Activated CD4-positive, alpha-beta T cell treated with anti-CD3 and anti-CD28 coated beads, Interleukin-2, amount 10 ng/mL, durations not matched to agents 7 days and 5 days (primary cell): ENCODE measurements at places on chromosomes 4 and X.

GRCh38 chr4:136025540-136025939 lies 1506.8 kb downstream of the PCDH18 start:
- DNase-seq: no peak

GRCh38 chr4:4923201-4923600 lies 63.7 kb downstream of the MSX1 start:
- no peak for DNase-seq

- DNase-seq: no peak
These were observed 8.4 kb downstream of the ZNF280C start for GRCh38 chrX:130260316-130260715.

DNA sequence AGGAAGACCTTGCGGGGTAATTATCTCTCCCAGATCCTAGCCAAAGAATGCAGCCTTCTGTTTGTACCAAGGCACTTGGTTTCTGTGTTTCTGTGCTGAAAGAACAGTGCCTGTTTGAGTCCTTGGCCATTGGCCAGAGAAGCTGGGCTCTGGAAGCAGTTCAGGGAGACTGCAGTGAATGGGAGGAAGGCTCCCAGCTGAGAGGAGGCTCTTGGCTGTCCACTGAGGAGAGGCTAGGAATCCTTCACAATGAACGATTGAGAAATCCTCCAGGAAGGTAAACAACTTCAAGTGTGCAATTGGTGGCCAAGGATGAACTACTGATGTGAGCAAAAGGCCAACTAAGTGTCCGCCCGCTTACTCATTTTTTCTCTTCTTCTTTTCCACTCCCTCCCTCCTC lies 61.3 kb downstream of the HS3ST1 start:
- no peak for DNase-seq

DNA sequence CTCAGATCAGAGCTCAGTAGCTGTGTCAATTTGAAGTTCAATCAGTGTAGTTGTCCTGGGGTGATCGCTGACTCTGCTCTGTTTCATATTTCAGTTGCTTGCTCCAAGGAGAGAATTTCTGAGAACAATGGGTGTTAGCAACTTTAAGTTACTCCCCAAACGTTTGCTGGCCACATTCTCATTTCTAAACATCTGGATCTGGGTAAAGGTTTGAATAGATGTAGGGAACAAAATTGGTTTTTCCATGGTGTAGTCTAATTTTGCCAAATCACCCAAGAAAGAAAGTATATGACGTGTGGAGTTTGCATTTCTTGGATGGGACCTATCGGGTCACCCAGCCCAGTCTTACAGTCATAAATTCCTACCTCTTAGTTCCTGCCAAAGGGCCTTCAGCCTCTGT lies 103.7 kb downstream of the AKAP4 start:
- DNase-seq: no peak

GRCh38 chr4:76897536-76898384 lies at the start of gene SOWAHB:
Gene SOWAHB, minus strand, starts transcription at chr4:76898144. Its CDS starts 295 bp downstream, at chr4:76897849.
- DNase-seq: peak; percentile 22

GRCh38 chr4:1512738-1513660 lies 106.8 kb upstream of the NKX1-1 start:
- DNase-seq: peak; percentile 23

- no peak for DNase-seq
These were observed 1.4 kb upstream of the SERPINA7 start for GRCh38 chrX:106039920-106040319.

GRCh38 chr4:35939751-35940150 lies 304.6 kb downstream of the ARAP2 start:
- no peak for DNase-seq

DNA sequence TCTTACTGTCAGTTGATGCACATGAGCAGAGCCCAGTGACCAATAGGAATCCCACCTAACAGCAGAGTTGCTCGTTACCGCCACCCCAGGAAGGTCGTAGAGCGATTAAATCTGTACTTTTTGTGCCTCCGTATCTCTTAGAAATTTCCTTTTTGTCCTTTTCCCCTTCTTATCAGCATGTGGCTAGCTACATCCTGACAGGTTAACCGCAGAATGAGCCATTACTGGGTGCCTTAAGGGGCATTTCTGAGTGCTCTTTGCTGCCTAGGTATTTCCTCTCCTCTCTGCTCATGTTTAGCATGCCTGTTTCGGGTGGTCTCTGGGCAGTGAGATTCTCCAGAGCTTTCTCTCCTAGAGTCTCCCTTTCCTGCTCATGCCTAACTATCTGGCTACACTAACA lies 530.5 kb downstream of the FAM133A start:
- DNase-seq: no peak

GRCh38 chr4:188534917-188535316 lies 395.7 kb downstream of the TRIML1 start:
- DNase-seq: no peak

- DNase-seq: no peak
These were observed 44.2 kb downstream of the JADE1 start for GRCh38 chr4:128853741-128854140.

DNA sequence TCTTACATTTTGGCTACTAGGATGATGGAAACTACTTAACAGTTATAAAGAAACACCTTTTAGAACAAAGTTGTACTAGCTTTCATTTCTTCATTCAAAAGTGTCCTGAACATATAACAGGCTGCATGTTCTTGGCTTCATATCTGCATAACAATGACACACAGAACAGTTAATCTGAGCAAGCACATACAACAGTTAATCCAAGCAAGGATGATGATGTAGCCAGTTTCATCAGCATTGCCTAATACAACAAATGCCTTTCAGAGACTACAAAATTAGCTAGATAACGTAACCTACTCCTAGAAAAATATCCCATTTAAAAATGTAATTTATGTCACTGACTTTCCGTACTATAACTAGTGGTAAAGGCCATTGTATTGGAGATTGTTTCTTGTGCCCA lies 182.1 kb downstream of the SCFD2 start:
- no peak for DNase-seq

GRCh38 chr4:2269618-2270163 lies 7.8 kb upstream of the MXD4 start:
- DNase-seq: no peak

GRCh38 chr4:1462009-1462767 lies 55.9 kb upstream of the NKX1-1 start:
- no peak for DNase-seq

GRCh38 chr4:94490437-94490836 lies 38.7 kb downstream of the PDLIM5 start:
- no peak for DNase-seq

- DNase-seq: no peak
These were observed 48.9 kb upstream of the PPP2R3B start for GRCh38 chrX:435536-436122.

- DNase-seq: no peak
These were observed 13.0 kb downstream of the EXOC1 start for GRCh38 chr4:55866290-55866907.

- DNase-seq: no peak
These were observed 770.4 kb upstream of the NDST4 start for GRCh38 chr4:115883847-115884246.

DNA sequence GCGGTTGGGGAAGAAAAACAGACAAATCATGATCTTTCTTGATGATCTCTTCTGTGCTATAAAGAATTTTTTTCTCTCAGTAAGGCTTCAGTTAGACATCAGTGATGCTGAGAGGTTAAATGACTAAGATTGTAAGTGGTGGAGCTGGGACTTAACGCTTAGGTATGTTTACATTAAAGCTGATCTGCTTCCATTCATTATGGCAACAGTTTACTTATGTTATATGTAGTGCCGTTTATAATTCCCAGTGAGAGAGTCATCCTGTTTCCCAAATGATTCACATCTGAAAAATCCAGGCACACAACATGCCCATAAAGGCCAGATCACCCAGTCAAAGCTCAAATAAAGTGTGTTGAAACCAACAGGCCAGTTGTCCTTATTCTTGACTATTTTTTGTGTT lies 50.1 kb downstream of the CENPVL3 start:
- no peak for DNase-seq

GRCh38 chr4:169341490-169341889 lies 70.7 kb upstream of the SH3RF1 start:
- DNase-seq: no peak

DNA sequence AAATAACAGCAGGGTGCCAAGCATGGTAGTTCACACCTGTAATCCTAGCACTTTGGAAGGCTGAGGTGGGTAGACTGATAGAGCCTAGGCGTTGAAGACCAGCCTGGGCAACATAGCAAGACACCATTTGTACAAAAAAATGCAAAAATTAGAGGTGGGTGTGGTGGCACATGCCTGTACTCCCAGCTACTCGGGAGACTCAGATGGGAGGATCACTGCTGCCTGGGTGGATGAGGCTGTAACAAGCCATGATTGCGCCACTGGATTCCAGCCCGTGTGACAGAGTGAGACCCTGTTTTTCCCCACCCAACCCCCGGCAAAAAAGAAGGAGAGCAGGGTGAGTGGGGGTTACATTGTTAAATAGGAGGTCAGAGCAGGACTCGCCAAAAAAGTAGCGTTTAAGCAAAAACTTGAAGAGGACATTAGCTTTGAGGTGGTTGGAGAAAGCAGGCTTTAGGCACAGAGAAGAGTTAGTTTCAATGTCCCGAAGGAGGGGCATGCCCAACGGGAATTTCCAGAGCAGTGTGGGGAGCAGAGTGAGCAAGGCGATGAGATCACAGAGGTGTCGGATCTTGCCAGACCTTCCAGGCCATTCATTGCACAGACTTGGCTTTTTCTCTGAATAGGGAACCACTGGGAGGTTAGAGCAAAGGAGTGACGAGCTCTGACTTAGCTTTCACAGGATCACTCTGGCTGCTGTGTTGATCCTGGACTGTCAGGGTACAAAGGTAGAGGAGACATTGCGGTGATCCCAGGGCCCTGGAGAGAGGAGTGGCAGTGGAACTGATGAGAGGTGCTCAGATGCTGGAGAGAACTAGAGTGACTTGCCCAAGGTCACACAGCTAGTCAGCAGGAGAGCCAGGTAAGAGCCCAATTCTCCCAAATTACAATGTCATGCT lies 70.6 kb downstream of the TRAPPC11 start:
- DNase-seq: no peak

DNA sequence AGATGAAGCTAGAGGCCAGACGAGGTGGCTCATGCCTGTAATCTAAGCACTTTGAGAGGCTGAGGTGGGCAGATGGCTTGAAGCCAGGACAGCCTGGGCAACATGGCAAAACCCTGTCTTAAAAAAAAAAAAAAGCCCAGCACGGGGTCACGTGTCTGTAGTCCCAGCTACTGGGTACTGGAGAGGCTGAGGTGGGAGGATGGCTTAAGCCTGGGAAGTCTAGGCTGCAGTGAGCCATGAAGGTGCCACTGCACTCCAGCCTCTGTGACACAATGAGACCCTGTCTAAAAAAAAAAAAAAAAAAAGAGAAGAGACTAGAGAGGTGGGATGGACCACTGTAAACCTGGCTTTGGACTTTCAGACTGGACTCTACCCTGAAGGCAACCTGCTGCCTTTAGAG lies 10.7 kb upstream of the LRBA start:
- no peak for DNase-seq

GRCh38 chr4:167956676-167957075 lies 135.7 kb upstream of the ANXA10 start:
- DNase-seq: no peak

- no peak for DNase-seq
These were observed 28.2 kb upstream of the GPR78 start for GRCh38 chr4:8552024-8552423.
